ENCODE measurements at places on chromosomes 4 and X. TPM values are rescaled to one million over a fixed set of nuclear protein-coding genes. Genes with fewer than 3 reads are reported as not detected.

RHOH gene
- not detected for polyA plus RNA-seq

DMP1 gene
- not detected for polyA plus RNA-seq

TRO gene
- polyA plus RNA-seq: 54.2 TPM

RAB9B gene
- polyA plus RNA-seq: 0.58 TPM

SHOX gene
- not detected for polyA plus RNA-seq

CT55 gene
- polyA plus RNA-seq: not detected

HERC5 gene
- not detected for polyA plus RNA-seq

GRCh38 chrX:132330156-132330729 is 111.0 kb upstream of the RAP2C start:
- no peak for DNase-seq

DNA sequence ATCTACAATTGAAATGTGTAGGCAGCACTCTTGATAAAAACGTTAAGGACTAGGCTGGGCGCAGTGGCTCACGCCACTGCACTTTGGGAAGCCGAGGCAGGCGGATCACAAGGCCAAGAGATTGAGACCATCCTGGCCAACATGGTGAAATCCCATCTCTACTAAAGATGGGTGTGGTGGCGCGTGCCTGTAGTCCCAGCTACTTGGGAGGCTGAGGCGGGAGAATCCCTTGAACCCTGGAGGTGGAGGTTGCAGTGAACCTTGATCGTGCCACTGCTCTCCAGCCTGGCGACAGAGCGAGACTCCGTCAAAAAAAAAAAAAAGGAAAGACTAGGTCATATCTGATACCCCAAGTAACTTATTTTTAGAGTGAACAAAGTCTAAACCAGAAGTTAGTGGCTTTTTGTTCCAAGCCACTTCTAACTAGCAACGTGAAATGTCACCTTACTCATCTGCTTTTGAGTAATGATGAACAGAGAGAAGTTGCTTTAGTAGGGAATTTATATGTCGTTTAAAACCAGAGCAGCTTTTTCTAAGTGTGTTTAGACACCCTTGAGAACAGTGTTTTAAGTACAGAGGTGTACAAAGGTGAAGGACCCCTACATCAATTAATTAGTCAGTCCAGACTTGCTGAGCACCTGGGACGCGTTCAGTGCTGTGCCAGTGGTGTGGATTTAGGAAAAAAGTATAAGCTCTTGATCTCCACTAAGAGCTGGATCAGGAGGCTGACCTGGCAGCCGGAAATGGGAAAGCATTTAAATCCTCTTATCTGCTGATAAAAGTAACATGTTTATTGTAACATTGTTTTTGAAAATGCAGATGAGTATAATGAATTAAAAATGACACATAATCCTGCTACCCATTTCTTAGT is 23.5 kb downstream of the SPRY1 start:
- no peak for DNase-seq

DNA sequence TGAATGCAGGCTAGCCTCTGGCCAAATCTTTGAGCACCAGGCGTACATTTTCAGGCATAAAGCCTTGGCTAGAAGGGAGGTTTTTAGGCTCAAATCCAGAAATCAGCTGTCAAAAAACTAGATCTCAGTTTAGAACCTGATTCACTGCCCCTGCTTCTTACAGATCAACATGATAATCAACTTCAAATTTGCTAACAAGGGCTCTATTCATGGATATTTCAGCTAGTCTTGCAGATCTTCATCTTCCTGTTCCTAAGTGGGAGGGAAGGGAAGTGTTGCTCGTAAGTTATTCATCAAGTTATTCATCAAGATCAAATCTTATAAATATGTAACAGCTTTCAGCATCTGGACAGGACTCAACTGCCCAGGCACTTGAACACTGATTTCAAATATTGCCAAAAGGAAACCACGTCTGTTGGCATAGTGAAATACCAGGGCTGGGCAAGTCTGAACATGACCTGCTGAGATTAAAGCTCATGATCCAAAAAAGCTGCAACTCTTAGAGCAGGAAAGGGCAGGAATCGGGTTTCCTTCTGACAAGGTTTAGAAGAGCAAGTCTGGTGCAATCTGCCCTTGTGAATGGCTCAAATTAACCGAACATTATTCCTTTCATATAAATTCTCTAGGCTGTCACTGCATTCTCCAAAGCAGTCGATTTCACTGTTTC is 200.3 kb downstream of the PDGFC start:
- peak; percentile 69 for DNase-seq

DNA sequence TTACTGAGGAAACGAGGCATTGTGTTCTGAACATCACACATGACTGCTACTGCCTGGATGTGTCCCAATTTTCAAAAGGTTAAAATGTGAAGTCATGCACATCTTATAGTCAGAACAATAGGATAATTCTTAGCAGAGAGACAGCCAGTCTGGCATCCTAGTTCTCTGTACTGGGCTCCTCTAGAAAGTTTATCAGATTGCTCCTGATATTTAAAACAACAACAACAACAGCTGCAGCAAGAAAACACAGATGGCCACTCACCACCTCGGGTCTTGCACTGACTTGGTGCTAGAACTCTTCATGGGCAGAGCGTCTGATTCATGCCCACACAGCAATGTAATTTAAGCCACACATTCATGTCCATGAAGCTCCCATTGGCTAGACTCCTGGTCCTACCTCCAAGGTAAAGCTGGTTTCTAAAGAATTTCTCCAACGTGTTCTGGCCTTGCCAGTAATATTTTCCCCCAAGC is 33.3 kb upstream of the SLC2A9 start:
- DNase-seq: no peak

- no peak for DNase-seq
Measured at GRCh38 chrX:105120463-105120862, 100.0 kb downstream of the TEX13A start.

DNA sequence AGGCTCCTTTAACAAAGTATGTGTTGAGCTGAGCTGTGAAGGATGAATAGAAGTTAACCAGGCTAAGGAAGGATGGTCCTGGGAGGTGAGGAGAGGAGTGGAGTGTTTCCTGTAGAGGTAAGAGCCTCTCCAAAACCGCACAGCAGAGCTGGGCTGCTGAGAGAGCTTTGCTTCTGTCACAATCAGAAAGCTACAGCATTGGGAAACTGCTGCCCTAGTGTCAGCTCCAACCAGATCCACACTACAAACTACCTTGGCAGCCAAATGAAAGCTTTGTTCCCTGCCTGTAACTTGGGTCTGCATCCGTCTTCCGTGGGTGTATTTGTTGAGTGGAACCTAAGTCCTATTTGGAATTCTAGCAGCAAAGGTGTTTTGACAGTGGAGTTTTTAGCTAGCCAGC is 91.8 kb downstream of the REPS2 start:
- DNase-seq: no peak

- DNase-seq: no peak
Measured at GRCh38 chr4:78379040-78379439, 172.5 kb upstream of the ANXA3 start.

GRCh38 chr4:82780752-82781231 is 17.8 kb downstream of the SCD5 start:
- DNase-seq: peak; percentile 59

GRCh38 chr4:7342223-7343080 is 92.3 kb downstream of the PSAPL1 start:
- DNase-seq: no peak

GRCh38 chrX:70421618-70422017 is 1.5 kb upstream of the GDPD2 start:
- DNase-seq: no peak

DNA sequence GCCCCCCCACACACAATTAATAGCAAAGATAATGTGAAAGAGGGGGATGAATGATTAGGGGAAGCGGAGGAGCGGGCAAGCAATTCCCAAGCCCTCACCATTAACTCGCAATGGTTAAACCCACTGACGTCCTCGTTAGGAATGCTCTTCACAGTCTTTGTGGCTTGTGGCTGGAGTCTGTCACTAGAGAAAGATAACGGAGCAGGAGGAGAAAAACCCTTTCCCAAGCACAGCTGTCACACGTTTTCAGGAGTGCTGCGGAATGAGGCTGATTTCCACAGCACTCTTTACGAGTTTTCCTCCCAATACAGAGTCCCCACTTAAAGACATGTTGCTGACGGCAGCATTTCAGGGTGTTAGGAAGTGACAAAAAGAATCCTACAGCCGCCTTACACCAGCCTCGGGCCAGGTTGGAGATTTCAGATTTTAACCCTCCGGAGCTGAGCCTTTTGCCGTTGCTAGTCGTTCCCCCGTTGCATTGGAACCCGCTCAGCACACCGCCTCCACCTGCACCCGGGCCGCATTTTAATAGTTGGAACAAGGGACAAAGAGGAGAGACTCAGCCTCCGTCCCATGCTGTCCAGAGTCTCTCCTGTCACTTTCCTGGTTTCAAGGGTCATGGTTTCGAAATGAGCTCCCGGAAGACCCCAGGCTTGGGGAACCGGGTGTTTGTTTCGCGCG is 92.2 kb downstream of the GEMIN8 start:
- peak; percentile 53 for DNase-seq

DNA sequence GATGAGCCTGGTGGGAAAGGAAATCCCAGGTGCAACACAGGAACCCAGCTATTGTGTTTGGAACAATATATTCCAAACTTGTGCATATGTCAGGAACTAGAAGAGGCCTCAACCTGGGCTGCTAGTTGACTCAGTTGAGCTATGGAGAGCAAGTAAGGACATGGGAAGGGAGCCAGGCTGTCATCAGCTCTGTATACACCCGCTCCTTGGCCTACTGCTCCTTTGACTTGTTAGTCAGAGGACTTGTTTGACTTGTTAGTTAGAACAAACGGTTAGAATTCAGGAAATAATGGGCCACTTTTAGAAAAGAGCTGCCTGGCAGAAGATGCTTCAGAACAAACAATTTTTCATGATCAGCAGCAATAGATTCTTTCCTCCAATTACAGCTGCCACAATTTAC is 76.4 kb downstream of the CBLL2 start:
- peak; percentile 29 for DNase-seq

GRCh38 chr4:74322301-74322700 is 14.0 kb downstream of the EPGN start:
- DNase-seq: no peak

DNA sequence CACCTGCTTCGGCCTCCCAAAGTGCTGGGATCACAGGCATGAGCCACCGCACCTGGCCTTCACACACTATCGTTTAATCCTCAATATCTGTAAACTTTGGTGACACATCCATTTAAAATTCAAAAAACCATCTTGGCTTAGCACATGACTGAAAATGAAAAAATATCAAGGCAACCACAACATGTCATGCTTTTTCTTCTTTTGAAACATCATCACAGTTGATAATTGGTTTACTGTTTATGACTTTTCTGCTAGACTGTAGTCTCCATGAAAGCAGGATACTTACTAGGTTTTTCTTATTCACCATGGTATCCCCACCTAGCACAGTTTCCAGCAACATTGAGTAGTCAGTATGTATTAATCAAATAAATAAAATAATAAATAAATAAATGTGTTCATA is 11.0 kb downstream of the GNRHR start:
- no peak for DNase-seq

DNA sequence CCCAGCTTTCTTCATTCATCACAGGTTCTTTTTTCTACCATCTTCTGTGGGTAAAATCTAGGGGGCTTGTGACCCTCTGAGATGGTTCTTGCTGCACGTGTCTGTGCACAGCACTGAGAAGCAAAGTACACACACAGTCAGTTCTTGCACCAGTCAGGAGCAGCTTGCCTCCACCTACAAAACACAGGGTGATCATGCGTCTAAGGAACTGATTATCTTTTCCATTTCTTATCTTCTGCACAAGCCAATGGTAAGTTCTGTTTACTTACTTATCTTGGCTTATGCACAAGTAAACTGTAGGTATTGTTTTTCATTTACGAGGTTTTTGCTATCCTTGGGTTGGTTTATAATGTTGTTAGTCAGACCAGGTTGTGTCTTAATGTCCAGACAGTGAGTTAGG is 40.7 kb downstream of the TRIM2 start:
- no peak for DNase-seq

GRCh38 chr4:17788956-17789355 is 7.5 kb upstream of the FAM184B start:
- DNase-seq: peak; percentile 43

- no peak for DNase-seq
Measured at GRCh38 chr4:81684352-81684751, 212.6 kb upstream of the RASGEF1B start.

- peak; percentile 87 for DNase-seq
Measured at GRCh38 chr4:19748519-19749479, 502.9 kb upstream of the SLIT2 start.

DNA sequence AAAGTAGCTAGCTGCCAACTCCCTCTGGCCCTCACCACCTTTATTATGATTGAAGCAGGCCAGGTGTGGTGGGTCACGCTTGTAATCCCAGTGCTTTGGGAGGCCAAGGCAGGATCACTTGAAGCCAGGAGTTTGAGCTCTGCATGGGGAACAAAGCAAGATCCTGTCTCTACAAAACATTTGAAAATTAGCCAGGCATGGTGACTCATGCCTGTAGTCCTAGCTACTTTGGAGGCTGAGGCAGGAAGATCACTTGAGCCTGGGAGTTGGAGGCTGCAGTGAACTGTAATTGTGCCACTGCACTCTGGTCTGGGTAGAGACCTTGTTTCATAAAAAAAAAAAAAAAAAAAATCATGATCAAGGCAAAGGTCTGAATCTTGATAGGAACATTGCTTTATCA is 467.0 kb upstream of the DIPK2B start:
- DNase-seq: peak; percentile 14

DNA sequence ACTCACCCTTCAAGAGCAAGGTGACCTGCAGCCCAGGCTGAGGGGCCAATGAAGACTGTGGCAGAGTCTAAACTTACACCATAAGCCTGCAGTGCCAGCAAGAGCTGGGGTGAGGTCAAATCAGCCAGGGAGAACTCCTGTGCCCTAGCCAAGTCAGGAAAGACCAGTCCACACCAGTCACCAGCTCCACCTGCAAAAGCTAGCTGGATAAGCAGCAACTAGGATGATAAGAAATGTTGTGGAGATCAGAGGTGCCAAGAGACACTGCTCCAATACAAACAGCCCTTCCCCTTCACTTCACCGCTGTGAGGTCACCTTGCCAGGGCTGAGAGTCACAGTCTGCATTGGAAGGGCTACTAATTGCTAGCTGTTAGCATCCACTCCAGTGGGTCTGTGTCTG is 31.3 kb downstream of the NIPAL1 start:
- DNase-seq: no peak

- no peak for DNase-seq
Measured at GRCh38 chr4:110710070-110710469, 87.2 kb upstream of the PITX2 start.

DNA sequence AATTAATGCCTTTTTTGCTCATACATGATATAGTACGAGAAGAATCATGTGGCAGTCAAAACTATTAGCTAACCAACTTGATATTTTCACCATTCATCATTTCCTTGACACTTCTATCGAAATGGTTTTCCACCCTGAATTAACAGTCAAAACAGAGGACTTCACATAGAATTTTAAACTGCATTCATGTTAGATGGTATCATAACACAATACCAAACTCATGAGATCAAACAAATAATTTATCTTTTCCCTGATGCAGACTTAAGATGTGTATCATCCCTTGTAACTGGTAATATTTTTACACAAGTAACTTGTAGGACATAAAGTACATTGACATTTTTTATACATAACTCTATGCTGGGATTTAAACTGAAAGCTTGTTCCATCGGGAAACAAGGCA is 18.2 kb upstream of the ANTXR2 start:
- peak; percentile 22 for DNase-seq

DNA sequence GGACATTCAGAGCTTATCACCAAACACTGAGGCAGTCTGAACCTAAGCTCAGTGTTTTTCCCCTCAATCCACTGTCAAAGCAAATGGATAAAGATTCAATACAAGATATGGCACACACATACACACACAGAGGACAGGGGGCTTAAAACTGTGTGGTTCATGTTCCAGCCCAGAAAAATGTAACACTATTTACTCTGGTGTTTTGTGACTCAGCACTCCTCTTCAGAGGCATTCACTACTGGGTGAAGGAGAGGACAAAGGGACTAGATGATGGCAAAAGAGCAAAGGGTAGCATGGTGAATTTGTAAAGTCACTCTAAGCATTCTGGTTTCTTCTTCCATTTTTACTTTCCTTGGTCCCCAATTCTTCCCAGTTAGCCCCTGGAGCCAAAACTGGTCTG is 120.3 kb downstream of the ARHGEF9 start:
- DNase-seq: peak; percentile 11

Measured in IMR-90 (cell line).